Heart right ventricle (tissue), 16 donors: ENCODE measurements at places on chromosomes 6 and 20.
A peak's percentile ranks its signal among the peaks of the same experiment; 100 is the strongest.

- peaks cover 6% of the 10 kb centered on the region for H3K27me3 ChIP-seq
- H3K27ac ChIP-seq, result no peak overlapping the region
- DNase-seq, result no peak
- H3K4me3 ChIP-seq, result no peak overlapping the region
- H3K36me3 ChIP-seq, result no peaks in the 10 kb centered on the region
These were observed 301.5 kb upstream of the CDH4 start for GRCh38 chr20:60950561-60950960.

- H3K27ac ChIP-seq, result no peak overlapping the region
- H3K4me1 ChIP-seq, result no peaks in the 10 kb centered on the region
- no peaks in the 10 kb centered on the region for H3K27me3 ChIP-seq
- DNase-seq, result no peak
- no peak overlapping the region for H3K4me3 ChIP-seq
These were observed 220.9 kb upstream of the MYLIP start for GRCh38 chr6:15907914-15908518.

DNA sequence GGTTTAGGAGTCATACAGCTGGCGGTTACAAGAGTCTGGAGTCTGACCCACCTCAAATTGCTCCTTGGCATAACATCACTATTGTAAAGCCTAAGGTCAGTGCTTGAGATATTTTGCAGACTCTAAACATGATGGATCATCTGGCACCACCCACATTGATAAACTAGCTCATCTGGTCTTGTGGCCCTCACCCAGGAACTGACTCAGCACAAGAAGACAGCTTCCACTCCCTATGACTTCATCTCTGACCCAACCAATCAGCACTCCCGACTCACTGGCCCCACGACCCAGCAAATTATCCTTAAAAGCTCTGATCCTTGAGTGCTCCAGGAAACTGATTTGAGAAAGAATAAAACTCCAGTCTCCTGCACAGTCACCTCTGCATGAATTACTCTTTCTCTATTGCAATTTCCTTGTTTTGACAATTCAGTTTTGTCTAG is 115.9 kb downstream of the CD24 start:
- no peak overlapping the region for H3K4me3 ChIP-seq
- no peaks in the 10 kb centered on the region for H3K27me3 ChIP-seq
- H3K27ac ChIP-seq, result no peak overlapping the region
- DNase-seq, result no peak

- peaks cover 19% of the 10 kb centered on the region for H3K4me1 ChIP-seq
- peak; percentile 69 for DNase-seq
- no peaks in the 10 kb centered on the region for H3K36me3 ChIP-seq
- H3K27me3 ChIP-seq, result peaks cover 3% of the 10 kb centered on the region
These were observed 92.7 kb upstream of the SIRPA start for GRCh38 chr20:1802385-1803060.

- H3K4me3 ChIP-seq, result no peak overlapping the region
- no peak for DNase-seq
- H3K4me1 ChIP-seq, result peaks cover 46% of the 10 kb centered on the region
- H3K27ac ChIP-seq, result no peak overlapping the region
- no peaks in the 10 kb centered on the region for H3K36me3 ChIP-seq
These were observed 4.5 kb upstream of the AP5S1 start for GRCh38 chr20:3815703-3816315.

GRCh38 chr20:17941087-17941825 is 27.3 kb downstream of the SNX5 start:
- no peak overlapping the region for H3K4me3 ChIP-seq
- H3K27me3 ChIP-seq, result no peaks in the 10 kb centered on the region
- peaks cover 3% of the 10 kb centered on the region for H3K4me1 ChIP-seq
- H3K36me3 ChIP-seq, result no peaks in the 10 kb centered on the region
- no peak for DNase-seq
- no peak overlapping the region for H3K27ac ChIP-seq

- H3K4me3 ChIP-seq, result peak overlapping the region; percentile 34
- peaks cover 51% of the 10 kb centered on the region for H3K36me3 ChIP-seq
- H3K4me1 ChIP-seq, result peaks cover 8% of the 10 kb centered on the region
These were observed 15.2 kb downstream of the ADISSP start for GRCh38 chr20:3752386-3752759.

- H3K4me1 ChIP-seq, result no peaks in the 10 kb centered on the region
- no peak overlapping the region for H3K4me3 ChIP-seq
- no peaks in the 10 kb centered on the region for H3K27me3 ChIP-seq
- H3K27ac ChIP-seq, result no peak overlapping the region
These were observed 14.8 kb upstream of the BCLAF1 start for GRCh38 chr6:136304410-136304809.

DNA sequence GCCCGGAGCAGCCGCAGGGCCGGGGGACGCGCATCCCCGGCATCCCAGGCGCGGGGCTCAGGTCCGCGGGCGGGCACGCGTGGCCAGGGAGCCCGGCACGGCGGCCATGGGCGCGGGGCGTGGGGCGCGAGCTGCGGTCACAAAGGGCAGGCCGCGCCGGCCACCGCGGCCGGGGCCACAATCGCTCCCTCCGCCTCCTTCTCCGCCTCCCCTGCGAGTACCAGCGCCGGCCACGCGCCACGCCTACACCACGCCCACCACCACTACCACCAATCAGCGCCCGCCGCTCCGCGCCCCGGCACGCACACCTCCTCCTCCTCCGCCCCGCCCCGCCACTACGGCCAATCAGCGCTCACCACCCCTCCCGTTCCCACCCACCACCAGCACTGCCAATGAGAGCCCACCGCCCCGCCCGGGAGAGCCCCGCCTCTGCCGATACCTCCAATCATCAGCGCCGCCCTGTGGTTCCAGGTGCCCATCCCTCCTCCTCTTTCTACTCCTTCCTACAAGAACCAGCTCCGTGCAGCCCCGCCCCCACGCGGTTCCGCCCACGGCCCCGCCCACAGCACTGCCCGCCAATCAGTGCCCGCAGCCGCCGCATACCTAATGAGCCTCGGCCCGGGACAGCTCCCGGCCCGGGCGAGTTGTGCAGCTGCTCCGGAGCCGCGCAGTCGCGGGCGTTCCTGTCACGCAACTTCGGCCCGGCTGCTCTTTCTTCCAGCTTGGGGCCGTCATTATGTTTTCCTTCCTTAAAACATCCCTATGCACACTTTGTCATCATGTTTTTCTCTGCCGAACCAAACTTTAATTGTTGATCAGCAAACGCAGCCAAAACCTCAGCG is at the start of gene RPS6KA2:
Gene RPS6KA2, minus strand, starts transcription at position 219 of the 842 bp plus-strand sequence. CDS start 232 bp downstream, outside the sequence.
- H3K27me3 ChIP-seq, result no peaks in the 10 kb centered on the region
- H3K4me1 ChIP-seq, result peaks cover 40% of the 10 kb centered on the region
- peak within 1 kb of the TSS; percentile 91 for H3K27ac ChIP-seq

DNA sequence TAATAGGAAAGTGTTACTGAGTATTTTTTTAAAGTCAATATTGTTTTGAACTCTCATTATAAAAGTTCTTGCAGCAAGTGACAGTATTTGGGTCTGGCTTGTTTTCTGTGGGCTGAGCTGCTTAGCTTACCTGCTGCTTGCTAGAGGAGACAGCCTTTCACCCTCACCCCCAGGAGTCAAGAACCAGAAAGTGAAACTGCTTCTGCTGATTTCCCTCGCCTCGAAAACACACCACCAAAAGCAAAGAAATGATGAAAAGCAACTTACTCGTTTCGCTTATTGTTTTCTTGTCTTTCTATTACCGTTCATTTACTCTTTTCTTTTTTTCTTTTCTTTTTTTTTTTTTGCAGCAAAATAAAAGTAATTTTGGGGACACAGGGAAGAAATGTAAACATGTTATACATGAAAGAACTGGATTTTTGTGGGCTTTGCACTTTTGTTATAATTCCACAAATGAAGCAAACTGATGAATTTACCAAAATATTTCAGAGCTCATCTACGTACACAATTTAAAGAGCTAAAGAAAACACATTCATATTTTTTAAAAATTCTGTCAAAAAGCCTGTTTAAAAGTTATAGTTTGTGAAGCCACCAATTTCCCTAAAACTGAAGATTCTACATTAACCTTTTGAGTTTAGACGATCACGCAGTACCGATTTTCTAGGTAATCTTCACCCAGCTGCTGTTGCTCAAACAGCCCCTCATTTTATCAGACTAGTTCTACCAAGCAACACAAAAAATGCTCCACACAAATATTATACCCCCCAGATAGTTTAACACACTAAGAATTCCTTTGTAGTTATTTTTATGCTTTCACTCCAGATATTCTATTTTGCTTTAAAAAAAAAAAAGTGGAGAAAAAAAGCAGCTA is 1.7 kb downstream of the SCML4 start:
- H3K27ac ChIP-seq, result no peak overlapping the region
- H3K36me3 ChIP-seq, result no peaks in the 10 kb centered on the region
- peaks cover 19% of the 10 kb centered on the region for H3K4me1 ChIP-seq
- no peak overlapping the region for H3K4me3 ChIP-seq

DNA sequence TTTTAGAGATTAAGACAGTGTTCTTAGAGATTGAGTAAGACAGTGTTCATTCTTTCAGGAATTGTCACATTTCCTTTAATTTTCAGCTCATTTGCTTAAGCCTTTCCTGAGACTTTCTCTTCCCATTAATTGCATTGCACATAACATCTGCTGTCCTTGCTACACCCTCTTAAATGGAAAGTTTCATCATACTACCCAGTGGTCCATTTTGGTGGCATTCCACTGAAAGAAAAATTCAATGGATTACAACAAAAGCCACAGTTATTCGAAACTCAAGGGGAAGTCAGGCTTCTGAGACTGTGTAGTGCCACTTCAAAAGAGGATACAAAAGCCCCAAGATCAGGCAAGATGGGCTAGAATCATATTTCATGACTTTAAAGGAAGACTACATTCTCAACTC is 64.0 kb downstream of the RSPO3 start:
- H3K4me3 ChIP-seq, result no peak overlapping the region
- H3K27me3 ChIP-seq, result no peaks in the 10 kb centered on the region
- no peaks in the 10 kb centered on the region for H3K36me3 ChIP-seq
- H3K27ac ChIP-seq, result no peak overlapping the region
- no peaks in the 10 kb centered on the region for H3K4me1 ChIP-seq

DNA sequence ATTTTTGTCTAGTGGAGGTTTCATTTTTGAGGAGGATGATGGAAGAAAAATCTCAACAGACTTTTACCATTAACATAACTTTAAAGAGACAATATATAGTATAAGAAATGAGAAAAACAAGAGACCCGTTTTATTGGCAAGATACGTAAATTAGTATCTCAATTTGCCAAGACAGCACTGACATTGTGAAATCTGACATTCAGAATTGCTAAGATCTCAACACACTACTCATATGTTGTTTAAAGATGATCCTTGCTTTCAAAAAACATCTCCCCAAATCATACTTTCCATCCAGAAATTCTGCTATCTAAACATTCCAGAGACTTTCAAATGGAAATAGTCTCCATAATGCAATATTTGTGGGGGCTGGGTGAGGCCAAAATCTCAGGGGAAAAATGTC is 220.9 kb upstream of the CEP162 start:
- H3K27me3 ChIP-seq, result no peaks in the 10 kb centered on the region
- H3K36me3 ChIP-seq, result no peaks in the 10 kb centered on the region
- H3K27ac ChIP-seq, result no peak overlapping the region
- no peak overlapping the region for H3K4me3 ChIP-seq
- no peak for DNase-seq

GRCh38 chr6:123598011-123598410 is 38.7 kb downstream of the TRDN start:
- no peak for DNase-seq
- no peak overlapping the region for H3K27ac ChIP-seq
- no peak overlapping the region for H3K4me3 ChIP-seq
- H3K36me3 ChIP-seq, result no peaks in the 10 kb centered on the region
